Neuronal stem cell (in vitro differentiated cells): ENCODE measurements at places on chromosomes 11 and 22.
A peak's percentile ranks its signal among the peaks of the same experiment; 100 is the strongest.

DNA sequence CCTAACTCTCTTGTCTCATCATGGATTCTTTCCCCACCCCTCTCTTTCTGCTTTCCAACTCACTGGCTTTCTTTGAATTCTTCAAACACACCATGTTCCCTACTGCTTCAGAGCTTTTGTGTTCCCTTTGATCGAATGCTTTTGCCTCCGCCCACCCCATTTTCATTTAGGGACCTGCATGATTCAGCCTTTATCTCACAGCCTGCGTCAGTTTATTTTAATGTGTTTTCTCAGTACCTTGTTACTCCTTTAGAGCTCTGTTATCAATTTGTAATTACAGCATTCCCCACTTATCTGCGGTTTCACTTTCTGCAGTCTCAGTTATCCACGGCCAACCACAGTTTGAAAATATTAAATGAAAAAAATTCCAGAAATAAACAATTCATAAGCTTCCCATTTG is 451.3 kb downstream of the METTL15 start:
- DNase-seq = peak; percentile 5

DNA sequence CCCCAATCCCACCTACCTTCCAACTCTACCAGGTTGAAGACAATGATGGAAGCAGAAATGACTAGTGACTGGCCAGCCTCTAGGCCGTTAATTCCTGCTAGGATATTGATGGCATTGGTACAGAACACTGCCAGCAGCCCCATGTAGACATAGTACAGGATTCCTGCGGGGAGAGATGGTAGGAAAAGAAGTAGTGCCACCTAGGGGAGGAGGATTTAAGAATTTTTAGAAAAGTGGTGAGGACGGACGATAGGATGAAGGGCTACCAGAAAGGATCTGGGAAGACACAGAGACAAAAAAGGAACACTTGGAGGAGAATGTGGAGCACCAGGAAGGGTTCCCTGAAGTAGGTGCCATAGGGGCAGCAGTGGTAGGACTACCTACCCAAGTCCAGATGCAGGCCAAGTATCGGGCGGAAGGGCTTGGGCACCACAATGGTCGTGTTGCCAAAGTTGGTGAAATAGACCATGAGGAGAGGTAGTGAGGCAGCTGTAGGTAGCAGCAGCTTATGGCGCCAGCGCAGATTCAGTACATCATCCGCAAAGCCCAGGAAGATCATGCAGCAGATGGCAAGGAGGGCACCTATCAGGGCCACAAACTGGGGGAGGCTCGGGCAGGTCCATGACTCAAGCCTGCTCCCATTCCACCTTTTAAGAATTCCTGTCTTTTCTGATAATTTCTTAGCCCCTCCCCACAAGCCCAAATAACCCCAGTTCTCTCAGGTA is 1.2 kb downstream of the DPAGT1 start:
- no peak for DNase-seq

- no peak for DNase-seq
These were observed 86.9 kb upstream of the PRR5 start for GRCh38 chr22:44615146-44615545.

GRCh38 chr11:2587976-2588748 is 111.6 kb downstream of the KCNQ1OT1 start:
- DNase-seq = no peak

- no peak for DNase-seq
These were observed 47.2 kb upstream of the BLID start for GRCh38 chr11:122163053-122163819.

GRCh38 chr11:113974741-113975470 is at the start of gene HTR3A:
Gene HTR3A, plus strand, starts transcription at chr11:113975108. Its CDS starts 218 bp downstream, at chr11:113975326.
- DNase-seq = peak; percentile 49

GRCh38 chr22:41578114-41578513 is 11.5 kb downstream of the PMM1 start:
- DNase-seq = no peak

GRCh38 chr22:43388420-43388851 is 23.4 kb upstream of the MPPED1 start:
- peak; percentile 81 for DNase-seq

- no peak for DNase-seq
These were observed 319.7 kb upstream of the CTSC start for GRCh38 chr11:88657076-88657738.

GRCh38 chr11:92845805-92846204 is 123.6 kb upstream of the MTNR1B start:
- DNase-seq = no peak

- no peak for DNase-seq
These were observed 19.3 kb downstream of the ART5 start for GRCh38 chr11:3622521-3622920.

DNA sequence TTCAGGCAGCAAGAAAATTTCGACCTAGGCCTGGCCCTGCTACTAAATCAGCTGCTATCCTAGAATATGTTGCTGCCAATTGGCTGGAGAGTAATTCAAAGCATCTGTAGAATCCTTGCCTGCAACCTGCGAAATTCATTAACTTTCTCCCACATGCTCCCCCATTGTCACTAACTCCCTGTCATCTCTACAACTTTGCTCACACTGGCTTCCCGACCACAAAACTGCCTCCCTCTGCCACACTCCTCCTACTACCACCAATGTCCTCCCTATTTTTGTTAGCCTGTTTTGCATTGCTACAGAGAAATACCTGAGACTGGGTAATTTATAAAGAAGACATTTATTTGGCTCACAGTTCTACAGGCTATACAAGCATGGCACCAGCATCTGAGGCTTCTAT is 570.6 kb downstream of the INSC start:
- no peak for DNase-seq

DNA sequence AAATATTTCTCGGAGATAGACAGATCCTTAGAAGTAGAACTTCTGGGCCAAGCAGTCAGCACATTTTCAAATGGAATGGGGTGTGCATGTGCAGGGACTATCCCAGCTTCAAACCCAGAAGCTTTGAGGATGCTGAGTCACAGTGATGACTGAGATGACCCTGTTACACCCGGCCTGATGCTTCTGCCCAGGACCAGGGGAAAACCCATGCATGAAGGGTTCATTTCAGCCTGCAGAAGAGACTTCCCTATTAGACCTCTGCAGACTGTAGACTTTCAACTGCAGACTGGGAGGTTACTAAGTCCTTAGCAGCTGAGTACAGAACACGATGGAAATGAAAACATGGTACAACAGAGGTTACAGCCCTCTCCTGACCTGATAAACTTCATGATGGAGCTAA is 3.6 kb upstream of the OR2AT4 start:
- DNase-seq = no peak

GRCh38 chr11:129372609-129373488 is 2.8 kb upstream of the BARX2 start:
- peak; percentile 31 for DNase-seq

- DNase-seq = peak; percentile 4
These were observed 945.7 kb downstream of the DLG2 start for GRCh38 chr11:84681456-84681855.

DNA sequence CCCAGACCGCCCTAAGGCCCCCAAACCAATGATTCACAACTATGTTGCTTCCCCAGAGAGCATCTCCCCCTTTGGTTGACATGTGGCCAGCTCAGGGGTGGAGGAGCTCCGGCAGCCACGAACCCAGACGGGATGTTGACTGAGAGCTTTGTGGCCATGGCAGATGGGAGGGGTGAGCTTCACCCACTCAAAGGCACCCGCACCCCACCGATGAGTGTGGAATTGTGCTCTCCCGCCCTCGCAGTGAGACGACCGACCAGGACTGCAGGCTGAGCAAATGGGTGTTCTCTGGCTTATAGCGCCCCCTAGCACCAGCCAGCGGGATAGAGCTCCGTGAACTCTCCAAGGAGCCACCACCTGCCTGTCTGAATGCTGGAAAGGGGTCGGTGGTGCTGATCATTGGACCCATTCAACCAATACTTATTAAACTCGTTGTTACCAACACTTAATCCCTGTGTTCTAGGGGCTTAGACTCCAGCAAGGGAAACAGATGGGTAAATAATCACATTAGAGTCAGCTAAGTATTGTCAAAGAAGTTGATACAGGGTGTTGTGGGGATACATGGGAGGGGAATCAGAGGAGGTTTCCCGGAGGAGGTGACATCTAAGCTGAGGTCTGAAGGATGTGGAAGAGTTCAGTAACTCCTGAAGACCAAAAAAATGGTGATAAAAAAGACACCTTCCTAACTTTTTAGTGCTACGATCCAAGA is 4.5 kb upstream of the TIMP3 start:
- DNase-seq = peak; percentile 48

DNA sequence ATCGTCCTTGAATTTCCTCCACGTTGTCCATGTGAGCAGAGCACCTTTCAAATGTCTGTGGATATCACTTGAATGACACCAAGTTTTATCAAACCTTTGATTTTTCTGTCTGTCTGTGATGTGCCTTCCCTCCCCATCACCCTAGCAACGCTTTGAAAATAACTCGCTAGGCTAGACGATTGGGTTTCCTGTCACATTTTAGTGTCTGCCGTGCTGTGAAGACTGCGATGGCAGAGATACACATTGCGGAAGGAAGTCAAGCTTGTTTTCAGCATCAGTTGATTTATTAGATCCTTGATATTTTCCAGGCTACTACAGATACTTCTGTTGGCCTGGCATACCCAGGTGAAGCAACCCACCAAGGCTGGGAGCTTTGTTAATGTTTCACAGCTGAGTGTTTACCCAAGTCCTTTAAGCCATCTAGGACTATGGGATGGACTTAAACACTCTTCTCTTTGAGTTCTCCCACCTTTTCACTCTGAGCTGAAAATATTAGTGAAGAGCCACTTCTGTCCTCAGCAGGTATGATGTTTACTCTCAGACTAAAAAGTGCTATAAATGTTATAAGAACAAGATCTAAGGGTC is 93.6 kb upstream of the CD44 start:
- no peak for DNase-seq

DNA sequence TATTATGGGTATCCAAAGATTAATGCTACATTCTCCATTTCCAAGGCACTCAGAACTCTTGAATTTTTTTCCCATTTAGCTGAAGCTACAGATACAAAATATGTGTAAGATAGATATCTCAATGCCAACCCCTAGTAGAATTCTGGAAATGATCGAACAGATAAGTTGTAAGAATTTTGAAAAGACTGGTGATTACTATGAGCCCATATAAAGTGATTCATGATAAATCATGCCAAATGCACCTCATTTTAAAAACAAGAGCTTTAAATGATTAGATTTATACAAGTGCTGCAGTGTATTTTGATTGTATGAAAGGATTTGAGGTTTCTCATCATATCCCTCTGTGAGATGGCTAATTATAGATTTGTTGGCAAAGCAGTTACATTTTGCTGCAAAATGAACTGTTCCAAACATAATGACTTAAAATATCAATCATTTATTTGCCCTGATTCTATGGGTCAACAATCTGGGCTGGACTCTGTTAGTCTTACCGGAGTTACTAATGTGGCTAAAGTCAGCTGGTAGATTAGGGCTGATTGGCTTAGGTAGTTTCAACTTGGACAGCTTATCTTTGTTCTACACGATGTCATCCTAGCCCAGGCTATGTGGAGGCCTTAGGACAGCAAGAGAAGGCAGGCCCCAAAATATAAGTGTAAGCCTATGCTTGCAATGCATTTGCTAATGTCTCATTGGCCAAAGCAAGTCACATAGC is 3.4 kb downstream of the OR10V1 start:
- DNase-seq = no peak

DNA sequence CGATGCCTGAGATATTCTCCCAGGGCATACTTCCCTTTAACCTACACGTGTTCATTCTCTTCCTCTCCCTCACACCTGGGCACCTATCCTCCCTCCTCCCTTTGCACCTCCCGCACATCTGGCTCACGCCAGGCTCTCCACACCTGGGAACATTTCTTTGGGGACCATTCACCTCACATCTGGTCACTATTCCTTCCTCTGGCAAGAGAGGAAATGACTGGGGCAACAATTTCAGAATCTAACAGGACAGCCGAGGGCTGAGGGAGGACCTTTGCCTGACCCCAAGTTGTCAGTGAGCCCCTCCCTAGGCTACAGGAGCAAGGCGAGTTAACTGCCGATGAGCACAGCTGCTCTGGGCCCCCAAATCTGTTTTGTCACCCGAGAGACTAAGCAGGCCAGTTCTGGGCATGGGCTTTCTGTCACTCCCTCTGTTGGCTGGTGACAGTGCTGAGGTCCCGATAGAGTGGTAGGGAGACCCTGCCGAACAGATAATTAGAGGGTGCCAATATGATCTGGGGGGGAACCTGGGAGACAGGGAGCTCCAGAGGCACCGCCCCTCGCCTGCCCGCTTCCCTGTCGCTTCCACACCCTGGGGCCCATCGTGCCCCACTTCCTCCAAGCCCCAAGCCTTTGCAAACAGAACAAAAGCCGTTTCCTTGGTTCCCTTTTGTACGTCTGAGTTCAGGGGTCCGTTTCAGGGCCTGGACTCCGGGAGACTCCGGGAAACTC is 45.6 kb downstream of the EIF3F start:
- DNase-seq = no peak

GRCh38 chr11:79045800-79046304 is 395.0 kb downstream of the TENM4 start:
- no peak for DNase-seq

DNA sequence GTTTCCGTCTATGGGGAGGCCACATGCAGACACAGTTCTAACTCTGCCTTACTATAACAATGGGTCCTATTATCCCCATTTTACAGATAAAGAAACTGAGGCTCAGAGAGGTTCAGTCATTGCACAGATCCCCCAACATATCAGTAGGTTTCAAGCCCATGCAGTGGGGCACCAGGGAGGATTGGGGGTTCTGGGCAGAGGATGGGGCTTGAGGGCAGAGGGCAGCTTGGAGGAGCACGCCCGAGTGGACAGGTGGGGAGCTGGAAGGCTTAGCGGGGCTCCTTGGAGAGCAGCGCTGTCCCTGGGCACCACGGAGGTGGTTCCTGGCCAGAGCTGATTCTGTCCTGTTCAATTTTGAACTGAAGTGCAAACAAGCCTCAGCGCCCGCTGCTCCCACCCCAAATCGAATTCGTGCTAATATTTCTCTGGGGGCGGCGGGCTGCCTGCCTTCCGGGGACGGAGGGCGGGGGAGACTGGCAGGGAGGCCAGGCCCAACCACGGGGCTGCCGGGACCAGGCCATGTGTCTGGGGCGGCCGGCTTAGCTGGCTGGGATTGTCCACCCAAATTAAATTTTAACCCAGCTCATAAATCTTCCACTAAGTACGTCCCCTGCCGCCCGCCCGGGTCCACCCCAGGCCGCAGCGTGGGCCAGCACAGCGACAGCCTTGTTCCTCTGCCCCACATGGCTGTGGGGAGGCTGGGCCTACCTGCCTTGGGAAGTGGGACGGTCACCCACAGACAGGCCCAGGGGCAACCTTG is 49.4 kb downstream of the FLRT1 start:
- DNase-seq = no peak

GRCh38 chr22:50314455-50315288 is 7.2 kb upstream of the PLXNB2 start:
- DNase-seq = no peak

GRCh38 chr11:86910592-86910991 is 44.6 kb downstream of the FZD4 start:
- no peak for DNase-seq

DNA sequence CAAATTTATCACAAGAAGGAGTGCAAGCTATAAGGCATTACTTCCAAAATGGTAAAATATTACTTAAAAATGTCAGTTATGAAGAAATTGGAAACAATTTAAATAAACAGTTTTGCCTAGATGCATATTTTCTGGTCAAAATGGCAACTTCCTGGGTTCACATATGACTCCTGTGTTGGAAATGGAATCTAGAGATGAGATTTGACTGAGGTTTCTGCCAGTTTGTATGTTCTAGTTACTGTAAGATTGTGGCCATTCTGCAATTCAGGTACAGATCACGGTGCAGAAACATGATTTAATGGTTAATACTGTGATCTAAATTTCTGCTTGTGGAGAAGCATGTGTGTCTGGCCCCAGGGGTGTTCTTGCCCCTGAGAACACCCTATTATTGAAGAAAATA is 3.4 kb upstream of the OR4C6 start:
- DNase-seq = no peak
